ENCODE measurements at places on chromosomes 7 and 10.

DNA sequence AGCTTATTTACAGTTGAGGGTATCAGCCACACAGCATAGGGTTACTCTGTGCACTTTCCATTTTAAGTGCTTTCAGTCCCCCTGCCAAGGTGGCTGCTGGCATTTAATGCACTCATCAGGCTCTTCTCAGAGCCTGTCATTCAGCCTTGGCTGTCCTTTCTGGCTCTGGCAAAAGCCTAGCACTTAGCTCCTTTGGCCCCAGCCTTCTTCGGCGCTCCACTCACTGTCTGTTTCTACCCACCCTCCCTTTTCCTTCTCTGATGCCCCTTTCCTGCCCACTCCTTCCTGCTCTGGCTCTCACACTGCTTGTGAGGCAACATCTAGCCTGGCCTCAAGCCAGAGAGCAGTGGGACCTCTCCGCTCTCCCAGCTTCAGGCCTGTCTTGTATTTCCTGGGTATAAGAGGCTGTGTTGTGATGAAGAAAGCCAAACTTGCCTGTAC lies 60.2 kb downstream of the WIPF3 start:
- DNase-seq = no peak

- DNase-seq = no peak
Measured at GRCh38 chr10:94785211-94785610, 22.7 kb downstream of the CYP2C19 start.

GRCh38 chr10:19828278-19829049 lies 12.2 kb downstream of the PLXDC2 start:
- no peak for DNase-seq

GRCh38 chr10:29585488-29585976 lies 49.2 kb downstream of the SVIL start:
- no peak for DNase-seq

GRCh38 chr10:74047871-74048270 lies 50.0 kb downstream of the VCL start:
- no peak for DNase-seq

GRCh38 chr10:102266670-102267069 lies 21.3 kb downstream of the GBF1 start:
- no peak for DNase-seq

GRCh38 chr10:49123981-49124950 lies 8.9 kb upstream of the VSTM4 start:
- no peak for DNase-seq

GRCh38 chr10:8242295-8242872 lies 187.9 kb downstream of the GATA3 start:
- DNase-seq = peak; percentile 15

GRCh38 chr7:21450941-21451340 lies 23.1 kb downstream of the SP4 start:
- DNase-seq = no peak

GRCh38 chr10:112785089-112785488 lies 165.0 kb upstream of the TCF7L2 start:
- no peak for DNase-seq

GRCh38 chr7:4799508-4800268 lies 24.3 kb downstream of the AP5Z1 start:
- no peak for DNase-seq

DNA sequence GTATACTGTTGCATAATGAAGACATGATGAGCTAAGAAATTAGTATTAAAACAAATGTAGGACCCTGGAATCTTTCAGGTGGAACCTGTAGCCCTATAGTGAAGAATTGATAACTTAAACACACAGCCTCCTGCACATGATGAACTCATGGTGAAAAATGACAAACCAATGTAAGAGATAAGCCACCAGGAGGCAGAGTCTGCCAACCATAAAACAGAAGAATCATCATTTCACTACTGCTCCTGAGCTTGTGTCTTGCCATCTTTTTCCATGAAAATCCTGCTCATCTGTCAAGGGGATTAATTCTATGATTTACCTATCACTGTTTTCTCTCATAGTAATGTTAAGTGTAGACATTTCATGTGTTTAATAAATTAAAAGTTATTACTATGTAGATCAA lies 363.9 kb downstream of the MALRD1 start:
- no peak for DNase-seq

DNA sequence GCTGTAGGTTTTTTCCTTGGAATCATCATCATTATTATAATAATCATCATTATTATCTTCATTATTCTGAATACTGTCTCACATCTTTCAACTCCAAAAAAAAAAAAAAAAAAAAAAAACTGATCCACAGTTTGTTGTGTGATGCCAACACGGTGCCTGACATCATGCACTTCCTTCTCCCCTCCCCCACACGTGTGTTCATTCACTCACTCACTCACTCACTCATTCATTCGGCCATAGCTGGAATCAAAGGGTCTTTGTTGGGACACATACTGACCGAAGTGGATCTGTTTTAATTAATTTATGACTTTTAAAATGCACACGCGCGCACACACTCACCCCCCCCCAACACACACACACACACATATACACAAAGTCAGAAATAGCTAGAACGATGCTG lies 177.8 kb downstream of the PIP4K2A start:
- no peak for DNase-seq

GRCh38 chr10:47369251-47369894 lies 14.7 kb downstream of the ZNF488 start:
- DNase-seq = no peak

- no peak for DNase-seq
Measured at GRCh38 chr10:60169111-60169510, 220.6 kb downstream of the ANK3 start.

DNA sequence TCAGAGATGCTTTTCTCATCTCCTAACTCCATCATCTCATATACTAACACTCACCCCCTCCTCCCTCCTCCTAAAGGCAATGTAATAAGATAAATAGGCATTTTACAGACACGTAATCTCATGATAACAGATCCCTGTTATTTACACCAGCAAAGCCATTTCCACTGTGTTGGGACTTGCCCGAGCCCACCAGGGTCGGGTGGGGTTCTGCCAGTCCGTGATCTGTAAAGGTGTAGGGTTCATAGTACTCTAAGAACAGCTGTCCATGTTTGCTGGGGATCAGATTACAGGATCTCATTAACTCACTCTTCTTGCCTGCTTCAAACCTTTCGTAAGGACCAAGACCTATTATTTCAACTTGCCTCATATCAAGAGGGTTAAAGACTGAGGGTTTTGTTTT lies 172.4 kb downstream of the FZD1 start:
- no peak for DNase-seq

GRCh38 chr7:131605280-131605878 lies 49.0 kb upstream of the PODXL start:
- no peak for DNase-seq

GRCh38 chr10:132589015-132589414 lies 51.4 kb downstream of the INPP5A start:
- DNase-seq = no peak

DNA sequence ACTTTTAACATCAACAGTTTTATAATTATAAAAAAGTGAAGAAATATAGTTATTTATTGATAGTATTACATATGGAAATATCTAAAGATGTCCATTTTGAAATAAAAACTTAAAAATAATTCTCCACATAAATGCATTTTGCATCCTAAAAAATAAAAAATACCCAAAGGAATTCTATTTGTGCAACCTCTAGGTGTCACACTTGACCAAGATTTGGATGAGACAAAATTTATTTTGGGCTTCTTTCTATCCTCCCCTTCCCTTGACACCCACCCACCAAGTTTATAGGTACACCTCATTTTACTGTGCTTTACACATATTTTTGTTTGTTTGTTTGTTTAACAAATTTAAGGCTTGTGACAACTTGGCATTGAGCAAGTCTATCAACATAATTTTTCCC lies 3.3 kb upstream of the THSD7A start:
- DNase-seq = no peak

DNA sequence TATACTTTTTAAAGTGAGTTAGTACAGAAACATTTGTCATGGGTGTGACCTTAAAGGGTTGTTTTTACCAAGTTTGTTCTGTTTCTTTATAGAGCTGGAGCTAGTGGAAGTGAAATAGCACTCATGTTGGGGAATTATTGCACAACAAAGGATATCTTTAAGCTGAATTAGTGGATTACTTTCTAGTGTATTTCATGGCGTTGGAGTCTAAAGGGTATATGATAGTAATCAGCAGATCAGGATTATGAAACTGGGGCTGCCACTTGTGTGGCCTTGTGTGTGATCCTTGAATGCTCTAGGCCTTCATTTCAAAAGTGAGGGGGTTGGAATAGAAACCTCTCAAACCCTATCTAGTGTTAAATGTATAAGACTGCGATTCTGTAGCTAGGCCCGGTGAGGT lies 123.6 kb downstream of the LYZL1 start:
- no peak for DNase-seq

- DNase-seq = no peak
Measured at GRCh38 chr10:70649526-70649925, 22.8 kb upstream of the ADAMTS14 start.

DNA sequence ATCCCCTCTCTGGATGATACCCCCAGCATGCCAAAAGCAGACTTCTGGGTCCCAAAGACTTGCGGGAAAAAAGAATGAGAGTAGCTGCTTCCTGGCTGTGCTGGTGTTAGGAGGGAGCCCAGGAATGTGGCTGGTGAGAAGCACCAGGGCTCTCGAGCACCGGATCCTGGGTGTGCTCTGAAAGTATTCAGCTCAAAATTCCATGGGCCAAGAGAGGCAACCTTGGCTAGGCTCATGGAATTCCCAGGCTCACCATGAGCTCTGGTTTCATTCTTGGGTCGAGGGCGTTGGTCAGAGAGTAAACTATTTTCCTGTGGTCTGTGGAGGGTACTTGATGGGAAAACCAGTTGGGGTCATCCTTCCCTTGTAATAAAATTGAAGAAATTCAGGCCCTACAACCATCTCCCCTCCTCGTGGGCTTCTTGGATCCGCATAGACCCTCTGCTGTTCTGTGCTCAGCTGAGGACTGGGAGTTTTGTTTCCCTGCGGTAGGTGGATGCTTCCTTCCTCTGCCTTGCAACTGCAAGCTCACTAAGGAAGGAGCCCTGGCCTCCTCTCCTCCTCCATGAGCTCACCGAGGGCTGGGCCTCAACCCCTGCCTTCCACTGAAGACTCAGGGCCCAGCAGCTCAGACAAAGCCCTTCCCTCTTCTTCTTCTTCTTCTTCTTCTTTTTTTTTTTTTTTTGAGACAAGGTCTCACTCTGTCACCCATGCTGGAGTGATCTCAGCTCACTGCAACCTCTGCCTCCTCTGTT lies 34.5 kb upstream of the AQP1 start:
- DNase-seq = no peak

GRCh38 chr10:99920901-99921300 lies 88.8 kb downstream of the DNMBP start:
- no peak for DNase-seq

GRCh38 chr7:149385195-149385950 lies 75.5 kb downstream of the ZNF777 start:
- DNase-seq = no peak

GRCh38 chr10:62619413-62619738 lies 185.1 kb upstream of the ADO start:
- no peak for DNase-seq

DNA sequence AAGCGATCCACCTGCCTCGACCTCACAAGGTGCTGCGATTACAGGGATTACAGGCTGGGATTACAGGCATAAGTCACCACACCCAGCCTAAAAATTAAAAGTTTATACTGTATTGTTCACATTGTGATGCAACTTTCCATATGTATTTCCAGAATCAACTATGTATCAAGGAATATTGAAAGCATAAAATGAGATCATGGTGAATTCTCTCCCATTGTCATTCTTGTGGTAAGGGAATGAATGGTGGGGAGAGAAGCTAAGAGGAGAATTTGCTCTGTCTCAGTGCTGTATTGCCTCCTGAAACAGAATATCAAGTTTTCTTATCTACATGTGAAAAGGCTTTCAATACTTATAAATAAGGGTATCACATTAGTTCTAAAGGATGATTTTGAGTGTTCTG lies 81.7 kb downstream of the CD36 start:
- DNase-seq = no peak

DNA sequence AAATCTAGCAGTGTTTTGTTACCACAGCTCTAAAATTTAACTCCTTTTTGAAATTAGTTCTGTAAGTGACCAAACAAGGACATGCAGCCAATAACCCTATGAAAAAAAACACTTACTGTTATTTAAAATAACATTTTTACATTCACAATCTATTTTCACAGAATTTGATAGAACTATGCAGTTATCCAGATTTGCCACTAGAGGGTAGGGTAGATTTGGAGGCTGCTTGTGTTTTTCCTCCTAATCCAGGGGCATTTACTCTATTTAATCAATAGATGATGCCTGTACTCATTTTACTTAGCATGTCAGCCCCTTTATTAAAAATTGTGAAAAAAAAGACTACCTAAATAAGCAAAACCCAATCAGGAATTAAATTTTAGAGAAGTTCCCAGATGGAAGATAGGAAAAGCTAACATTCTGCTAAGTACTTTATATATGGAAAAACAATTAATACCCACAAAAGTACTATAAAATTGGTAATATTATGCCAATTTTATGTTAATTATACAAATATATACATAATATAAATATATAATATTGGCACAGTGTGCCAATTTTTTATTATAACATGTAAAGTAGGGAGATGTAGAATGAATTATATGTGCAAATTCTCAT lies 18.1 kb upstream of the LIPK start:
- peak; percentile 28 for DNase-seq

- no peak for DNase-seq
Measured at GRCh38 chr7:8120390-8121058, 141.4 kb downstream of the ICA1 start.

DNA sequence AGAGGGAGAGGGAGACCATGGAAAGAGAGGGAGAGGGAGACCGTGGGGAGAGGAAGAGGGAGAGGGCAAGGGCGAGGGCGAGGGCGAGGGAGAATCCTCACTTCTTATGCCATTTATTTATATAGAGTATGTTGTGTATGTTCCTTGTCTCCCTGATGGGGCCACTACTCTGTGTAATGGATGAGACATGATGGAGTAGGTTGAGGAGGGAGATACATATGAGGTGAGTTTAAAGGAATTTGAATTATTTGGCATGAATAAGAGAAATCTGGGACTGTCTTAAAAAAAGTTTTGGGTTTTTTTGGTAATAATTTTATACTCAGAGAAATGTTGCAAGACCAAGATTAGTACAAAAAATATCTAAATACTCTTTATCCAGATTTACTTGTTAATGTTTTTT lies 20.1 kb downstream of the CCSER2 start:
- DNase-seq = no peak

DNA sequence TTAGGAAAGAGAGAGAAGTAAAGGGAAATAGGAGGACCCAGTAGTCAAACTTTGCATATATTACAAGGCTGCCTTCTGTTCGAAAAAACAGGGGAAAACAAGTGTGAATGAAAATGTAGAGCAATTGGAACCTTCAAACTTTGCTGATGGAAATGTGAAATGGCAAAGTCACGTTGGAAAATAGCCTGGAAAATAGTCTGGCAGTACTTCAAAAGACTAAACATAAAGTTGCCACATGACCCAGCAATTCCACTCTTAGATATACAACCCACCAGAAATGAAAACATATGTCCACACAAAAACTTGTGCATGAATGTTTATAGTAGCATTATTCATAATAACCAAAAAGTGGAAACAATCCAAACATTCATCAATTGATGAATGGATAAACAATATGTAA lies 78.6 kb upstream of the IFRD1 start:
- DNase-seq = no peak

Data from CD4-positive, alpha-beta T cell treated with Interleukin-10 for 1 hour (primary cell).